ENCODE measurements at places on chromosomes 2 and 18. TPM values are rescaled to one million over a fixed set of nuclear protein-coding genes. Genes with fewer than 3 reads are reported as not detected.

Gene UNC80
- total RNA-seq = not detected

Gene FRZB
- total RNA-seq = 0.03 TPM

Gene CRACDL
- 0.32 TPM for total RNA-seq

Gene ABCG8
- total RNA-seq = not detected

Gene MFSD2B
- total RNA-seq = 0.36 TPM

Gene CPLX4
- total RNA-seq = not detected

Gene TMEM200C
- not detected for total RNA-seq

Gene RAD51AP2
- total RNA-seq = not detected

Gene CRYBA2
- total RNA-seq = not detected

Gene TEKT4
- not detected for total RNA-seq

Gene LTBP1
- total RNA-seq = 26.4 TPM

Gene SERPINB12
- total RNA-seq = not detected

Gene MAPK4
- 0.16 TPM for total RNA-seq

Gene ALK
- not detected for total RNA-seq

Gene CDH2
- 46.9 TPM for total RNA-seq

Gene SCN1A
- total RNA-seq = not detected

Gene C2orf92
- total RNA-seq = 1.1 TPM

Gene TSGA10
- 9.8 TPM for total RNA-seq

Gene PRKAG3
- total RNA-seq = not detected

Gene DPP4
- total RNA-seq = 0.69 TPM

Gene PROKR1
- total RNA-seq = not detected

Gene MTA3
- 30.6 TPM for total RNA-seq

Gene GPR17
- not detected for total RNA-seq

Gene GULP1
- 29.9 TPM for total RNA-seq

Gene TLX2
- total RNA-seq = 0.30 TPM

Gene MTCL1
- 60.5 TPM for total RNA-seq

Gene SPC25
- total RNA-seq = 9.7 TPM
